Gastrocnemius medialis (tissue), 4 donors: ENCODE measurements at places on chromosomes 13 and 19. TPM values are rescaled to one million over a fixed set of nuclear protein-coding genes. Genes with fewer than 3 reads are reported as not detected.

SAMD1 gene
- total RNA-seq, result 47.3 TPM

DNA sequence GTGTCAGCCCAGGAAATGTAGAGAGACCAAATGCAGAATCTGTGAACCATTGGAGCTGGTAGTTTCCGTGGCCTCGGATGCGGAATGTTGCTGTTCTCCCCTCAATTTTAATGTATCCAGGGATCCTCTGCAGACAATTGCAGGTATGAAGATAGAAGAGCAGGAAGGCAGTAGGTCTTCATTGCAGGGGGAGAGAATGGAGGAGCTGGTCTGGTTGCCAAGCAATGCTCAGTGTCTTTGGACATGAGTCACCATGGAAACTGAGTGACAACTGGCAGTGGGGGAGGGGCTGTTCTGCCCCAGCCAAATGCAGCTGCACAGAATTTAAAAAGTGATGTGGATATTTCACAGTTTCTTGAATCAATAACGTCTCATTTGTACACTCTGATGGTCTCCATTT lies 56.1 kb upstream of the ZNF835 start:
- H3K27me3 ChIP-seq, result no peaks in the 10 kb centered on the region
- no peak overlapping the region for H3K4me3 ChIP-seq
- H3K27ac ChIP-seq, result no peak overlapping the region
- H3K36me3 ChIP-seq, result no peaks in the 10 kb centered on the region
- DNase-seq, result no peak

ZNF383 gene
- total RNA-seq, result 2.3 TPM

NTF4 gene
- total RNA-seq, result 2.0 TPM

DNA sequence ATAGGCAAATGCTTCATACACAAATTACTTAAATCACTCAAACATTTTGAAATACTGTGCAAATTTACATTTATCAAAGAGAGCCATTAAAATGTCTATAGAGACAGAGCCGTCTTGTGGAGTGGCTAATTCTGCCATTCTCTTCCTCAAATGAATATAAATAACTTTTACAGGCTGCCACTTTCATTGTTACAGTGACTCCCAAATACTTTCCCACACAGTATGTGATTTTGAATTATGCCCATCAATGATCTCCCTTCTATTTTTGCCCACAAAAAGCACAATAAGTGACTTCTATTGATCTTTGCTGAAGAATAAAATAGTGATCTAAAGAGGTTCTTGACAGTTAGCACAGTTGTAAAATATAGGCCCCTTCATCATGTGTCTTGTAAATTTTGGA lies 1244.9 kb downstream of the PCDH17 start:
- H3K4me3 ChIP-seq, result no peak overlapping the region
- no peaks in the 10 kb centered on the region for H3K4me1 ChIP-seq
- no peaks in the 10 kb centered on the region for H3K27me3 ChIP-seq
- no peak for DNase-seq

GDF15 gene
- not detected for total RNA-seq

GPR180 gene
- total RNA-seq, result 3.2 TPM
